ENCODE measurements at places on chromosomes 2 and 18.

DNA sequence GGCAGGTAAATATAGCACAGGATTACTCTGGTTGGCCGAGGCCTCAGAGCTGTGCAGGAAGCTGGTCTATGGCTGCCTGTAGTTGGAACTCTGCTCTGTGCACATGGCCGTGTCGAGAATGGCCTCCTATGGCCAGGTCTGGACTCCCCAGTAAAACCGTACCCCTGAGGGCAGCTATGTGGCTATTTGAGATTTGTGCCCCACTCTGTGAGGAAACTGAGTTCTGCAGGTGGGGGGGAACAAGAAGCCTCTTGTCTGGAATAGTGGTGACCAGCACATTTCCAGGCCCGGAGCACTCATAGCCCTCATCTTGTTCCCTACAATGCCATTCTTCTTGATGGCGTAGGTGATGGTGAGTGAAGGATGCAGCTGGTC is 15.0 kb upstream of the TEX51 start:
- no peak for DNase-seq

- peak; percentile 71 for DNase-seq
Measured at GRCh38 chr2:202376460-202377206, 506 bp downstream of the BMPR2 start.

DNA sequence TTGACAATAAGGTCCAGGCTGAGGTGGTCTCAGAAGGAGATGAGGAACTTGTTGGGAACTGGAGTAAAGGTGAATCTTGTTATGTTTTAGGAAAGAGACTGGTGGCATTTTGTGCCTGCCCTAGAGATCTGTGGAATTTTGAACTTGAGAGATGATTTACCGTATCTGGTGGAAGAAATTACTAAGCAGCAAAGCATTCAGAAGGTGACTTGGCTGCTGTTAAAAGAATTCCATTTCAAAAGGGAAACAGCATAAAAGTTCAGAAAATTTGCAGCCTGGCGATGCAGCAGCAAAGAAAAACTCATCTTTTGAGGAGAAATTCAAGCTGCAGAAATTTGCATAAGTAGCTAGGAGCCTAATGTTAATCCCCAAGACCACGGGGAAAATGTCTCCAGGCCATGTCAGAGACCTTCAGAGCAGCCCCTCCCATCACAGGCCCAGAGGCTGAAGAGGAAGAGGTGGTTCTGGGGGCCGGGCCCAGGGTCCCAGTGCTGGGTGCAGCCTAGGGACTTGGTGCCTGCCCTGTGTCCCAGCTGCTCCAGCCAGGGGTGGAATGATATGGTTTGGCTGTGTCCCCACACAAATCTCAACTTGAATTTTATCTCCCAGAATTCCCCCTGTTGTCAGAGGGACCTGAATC is 73.5 kb downstream of the FIGN start:
- no peak for DNase-seq

DNA sequence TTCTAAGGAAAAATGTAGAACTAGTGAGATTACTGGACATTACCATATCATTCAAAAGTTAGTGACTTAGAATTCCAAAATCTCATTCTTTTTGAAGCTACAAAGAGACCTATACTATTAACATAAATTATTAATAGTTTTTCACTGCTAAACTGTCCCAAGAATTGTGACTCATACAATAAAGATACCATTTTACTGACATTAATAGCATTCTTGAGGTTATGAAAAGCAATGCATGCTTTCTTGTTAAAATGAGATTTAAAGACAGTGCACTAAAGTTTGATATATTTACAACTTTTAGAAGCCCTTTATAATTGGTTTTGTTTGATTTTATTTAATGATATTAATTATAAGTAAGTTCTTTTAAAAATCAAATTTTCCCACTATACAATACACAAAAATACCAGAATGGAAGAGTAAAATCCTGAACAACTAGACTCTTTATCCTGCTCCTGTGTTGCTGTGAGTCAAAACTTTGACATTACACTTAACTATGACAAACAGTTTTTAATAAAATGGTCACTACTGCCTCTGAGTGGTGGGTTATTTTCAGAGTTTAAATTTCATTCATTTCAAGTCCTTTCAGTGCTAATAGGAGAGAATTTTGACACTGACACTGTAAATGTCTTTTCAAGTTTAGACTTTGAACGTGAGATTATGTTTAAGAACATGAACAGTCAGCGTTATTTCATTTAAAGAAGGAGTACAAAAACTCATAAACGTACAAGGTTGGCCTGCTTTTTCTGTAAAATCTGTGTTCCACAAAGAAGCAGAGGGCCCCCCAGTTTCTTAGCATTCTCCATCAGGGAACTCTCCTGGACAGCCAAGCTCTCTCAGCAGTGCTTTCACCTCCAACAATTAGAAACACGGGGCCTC is 54.5 kb downstream of the FAM124B start:
- DNase-seq, result no peak

GRCh38 chr2:26384183-26384582 is 17.5 kb upstream of the DRC1 start:
- DNase-seq, result no peak
